GM23338 (cell line): ENCODE measurements at places on chromosomes 1 and 21.

DNA sequence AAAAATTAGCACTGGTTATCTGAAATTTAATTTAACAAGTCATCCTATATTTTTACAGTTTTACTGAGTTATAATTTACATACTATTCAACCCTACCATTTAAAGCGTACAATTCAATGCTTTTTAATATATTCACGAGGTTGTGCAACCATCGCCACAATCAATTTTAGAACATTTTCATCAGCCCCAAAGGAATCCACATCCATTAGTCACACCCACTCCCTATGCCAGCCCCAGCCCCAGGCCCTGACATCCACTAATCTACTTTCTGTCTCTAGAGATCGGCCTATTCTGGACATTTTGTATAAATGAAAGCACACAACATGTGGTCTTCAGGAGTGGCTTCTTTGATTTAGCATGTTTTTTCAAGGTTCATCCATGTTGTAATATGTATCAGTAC is 134.7 kb downstream of the PSMG1 start:
- no peak for DNase-seq

DNA sequence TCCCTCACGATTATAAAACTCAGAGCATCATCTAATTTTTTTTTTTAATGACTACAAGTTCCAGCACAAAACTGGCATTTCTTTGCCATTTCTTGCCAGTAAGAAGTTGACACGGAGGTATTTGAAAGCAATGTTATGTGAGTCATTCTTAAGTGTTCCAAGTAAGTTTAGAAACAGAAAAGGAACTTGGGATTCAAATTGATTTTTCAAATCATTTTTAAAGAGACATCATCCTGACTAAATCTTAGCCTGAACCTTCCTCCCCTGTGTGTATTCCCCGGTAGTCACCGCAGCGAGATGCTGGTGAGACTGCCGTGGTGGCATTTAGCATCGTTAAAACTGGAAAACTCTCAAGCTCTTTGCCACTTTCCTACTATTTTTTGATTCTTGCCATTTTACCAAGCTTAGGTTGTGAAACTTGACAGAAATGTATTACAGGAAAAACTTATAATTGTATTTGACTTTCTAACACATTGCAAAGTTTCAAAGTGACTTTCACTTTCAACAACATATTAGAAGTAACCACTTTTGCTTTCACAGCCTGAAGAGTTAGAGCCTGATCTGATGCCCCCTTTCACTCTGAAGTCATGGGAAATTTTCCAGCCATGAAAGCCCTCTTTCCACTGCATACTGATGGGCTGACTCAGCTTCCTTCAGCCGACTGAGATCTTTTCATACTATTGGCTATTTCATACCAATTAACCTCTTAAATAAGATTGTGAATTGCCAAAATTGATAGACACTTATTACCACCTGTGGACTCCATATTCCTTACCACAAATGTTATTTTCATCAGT is 61.4 kb downstream of the OLFML2B start:
- no peak for DNase-seq

- DNase-seq, result peak; percentile 43
Measured at GRCh38 chr1:23581219-23581618, 21.9 kb upstream of the ID3 start.

DNA sequence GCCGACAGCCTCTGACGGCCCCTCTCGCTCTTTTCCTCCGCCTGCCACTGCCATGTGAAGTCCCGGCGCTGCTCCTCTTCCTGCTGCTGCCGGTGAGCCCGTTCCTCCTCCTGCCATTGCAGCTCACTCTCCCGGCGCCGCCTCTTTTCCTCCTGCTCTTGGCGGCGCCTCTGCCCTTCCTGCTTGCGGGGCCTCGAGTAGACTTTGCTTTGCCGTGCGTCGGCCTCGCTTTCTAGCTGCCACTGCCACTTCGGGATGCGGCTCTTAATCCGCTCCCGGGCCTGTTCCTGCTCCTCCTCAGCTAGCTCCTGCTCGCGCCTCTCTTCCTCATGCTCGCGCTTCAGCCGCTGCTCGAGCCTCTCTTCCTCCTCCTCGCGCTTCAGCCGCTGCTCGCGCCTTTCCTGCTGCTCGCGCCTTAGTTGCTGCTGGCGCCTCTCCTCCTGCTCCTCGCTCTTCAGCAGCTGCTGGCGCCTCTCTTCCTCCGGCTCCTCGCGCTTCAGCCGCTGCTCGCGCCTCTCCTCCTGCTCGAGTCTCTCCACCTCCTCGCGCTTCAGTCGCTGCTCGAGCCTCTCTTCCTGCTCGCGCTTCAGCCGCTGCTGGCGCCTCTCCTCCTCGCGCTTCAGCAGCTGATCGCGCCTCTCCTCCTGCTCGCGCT is 4.3 kb downstream of the TCHH start:
- DNase-seq, result peak; percentile 69

GRCh38 chr1:171038284-171038683 is 52.4 kb upstream of the FMO3 start:
- DNase-seq, result no peak

- no peak for DNase-seq
Measured at GRCh38 chr21:27079636-27080240, 112.8 kb upstream of the ADAMTS5 start.

DNA sequence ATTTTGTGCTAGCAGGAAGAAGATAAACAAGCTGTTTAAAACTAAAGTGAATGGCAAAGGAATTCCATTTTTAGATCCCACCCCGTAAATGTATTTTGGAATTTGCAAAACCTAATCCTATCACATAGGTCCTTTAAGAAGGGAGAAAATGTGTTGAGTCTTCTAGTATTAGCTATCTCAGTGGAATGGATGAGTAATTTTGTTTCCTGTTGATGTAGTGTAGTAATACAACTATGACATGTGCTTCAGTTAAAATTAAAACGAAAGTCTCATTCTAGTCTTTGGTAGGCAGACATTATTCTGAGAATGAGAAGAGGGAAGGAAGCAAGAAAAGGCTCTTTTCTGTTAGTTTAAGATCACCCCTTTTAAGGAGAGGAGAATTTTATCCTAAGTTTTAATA is 265.9 kb upstream of the C1orf105 start:
- no peak for DNase-seq

DNA sequence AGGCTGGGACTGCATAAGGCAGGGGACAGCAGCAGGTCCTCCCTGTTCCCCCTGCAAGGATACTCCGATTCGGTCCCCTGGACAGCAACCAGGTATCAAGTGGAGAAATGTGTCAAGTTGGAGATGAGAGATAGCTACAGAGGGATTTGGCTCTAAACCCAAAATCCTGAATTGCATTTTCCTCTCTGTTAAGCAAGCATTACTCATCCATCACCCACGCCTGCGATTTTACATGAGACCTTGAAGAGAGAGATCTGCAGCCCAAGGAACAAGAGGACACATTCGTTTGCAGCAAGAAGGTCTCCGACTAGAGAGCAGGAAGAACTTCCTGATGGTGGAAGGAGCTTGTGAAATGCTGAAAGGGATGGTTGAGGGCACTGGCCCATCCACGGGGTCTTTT is 21.9 kb downstream of the SYT2 start:
- DNase-seq, result no peak

- peak; percentile 83 for DNase-seq
Measured at GRCh38 chr1:31422505-31423319, 9.7 kb downstream of the SERINC2 start.

DNA sequence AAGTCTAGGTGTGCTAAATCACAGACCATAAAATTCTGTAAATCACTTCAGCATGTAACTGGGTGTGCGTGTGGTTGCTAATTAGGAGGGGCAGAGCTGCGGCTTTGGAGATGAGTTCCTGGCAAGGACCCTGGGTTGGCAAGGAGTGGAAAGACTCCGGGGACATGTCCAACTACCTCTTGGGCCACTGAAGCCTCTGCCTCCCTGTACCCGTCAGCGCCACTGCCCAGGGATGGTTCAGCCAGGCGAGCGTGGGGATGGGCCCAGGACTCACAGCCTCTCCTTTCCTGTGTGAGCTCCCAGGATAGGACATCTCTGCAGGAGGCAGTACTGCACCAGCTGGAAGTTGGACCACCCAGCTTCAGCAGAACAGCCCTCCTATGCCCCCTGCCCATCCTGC is 386.4 kb upstream of the VAMP3 start:
- DNase-seq, result no peak

DNA sequence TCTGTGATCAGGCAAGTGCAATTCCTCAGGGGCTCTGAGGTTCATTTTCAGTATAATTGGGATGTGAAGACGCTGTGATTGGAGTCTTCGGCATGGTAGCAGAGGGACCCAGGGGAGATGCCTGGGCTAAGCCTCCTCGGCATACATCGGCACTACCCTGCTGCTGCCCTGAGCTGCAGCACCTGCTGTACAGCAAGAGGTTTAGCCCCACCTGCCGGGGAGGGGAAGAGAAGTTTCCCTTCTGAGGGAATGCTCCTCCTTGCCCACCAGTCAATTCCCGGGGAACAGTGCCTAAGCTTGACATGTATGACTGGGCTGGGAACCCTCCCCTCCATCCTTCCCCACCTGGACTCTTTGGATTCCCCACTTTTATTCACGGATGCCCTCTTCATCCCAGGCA is 24.9 kb downstream of the CNIH3 start:
- peak; percentile 58 for DNase-seq

DNA sequence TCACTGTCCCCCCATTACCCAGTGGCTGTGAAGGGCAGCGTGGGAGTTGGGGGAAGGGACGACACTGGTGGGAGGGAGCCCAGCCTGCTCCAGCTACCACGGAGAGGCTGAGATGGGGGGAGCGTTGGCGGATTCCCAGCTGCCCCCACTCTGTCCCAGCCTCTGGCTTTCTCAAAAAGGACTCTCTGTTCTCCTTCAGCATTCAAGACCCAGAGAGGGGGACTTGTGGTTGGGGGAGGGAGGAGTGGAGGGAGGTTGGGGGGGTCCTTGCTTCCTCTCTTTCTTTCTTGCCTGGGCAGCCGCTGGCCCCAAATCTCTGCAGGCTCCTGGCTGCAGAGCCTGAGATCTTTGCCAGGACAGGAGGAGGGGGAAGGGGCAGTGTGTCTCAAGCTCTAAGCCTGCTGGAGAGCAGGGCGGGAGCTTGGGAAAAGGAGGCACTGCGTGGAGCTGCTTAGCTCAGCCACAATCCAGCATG is 2.2 kb downstream of the ATP1A2 start:
- DNase-seq, result no peak

DNA sequence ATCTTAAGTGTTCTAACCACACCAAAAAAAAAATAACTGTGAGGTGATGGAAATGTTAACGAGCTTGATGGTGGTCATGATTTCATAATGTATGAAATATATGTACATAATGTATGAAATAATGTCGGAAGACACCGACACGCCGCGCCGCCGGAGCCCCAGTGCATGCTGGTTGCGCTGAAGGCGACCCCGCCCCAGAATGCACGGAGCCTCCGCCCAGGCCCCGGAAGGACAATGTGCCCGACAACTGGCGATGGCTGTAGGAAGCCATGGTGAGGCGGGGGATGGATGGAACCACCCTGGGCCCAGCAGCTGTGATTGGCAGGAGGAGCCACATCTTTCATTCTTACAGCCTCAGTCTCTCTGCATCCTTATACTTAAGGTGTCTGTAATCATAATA is 7.4 kb downstream of the OR2T10 start:
- no peak for DNase-seq

DNA sequence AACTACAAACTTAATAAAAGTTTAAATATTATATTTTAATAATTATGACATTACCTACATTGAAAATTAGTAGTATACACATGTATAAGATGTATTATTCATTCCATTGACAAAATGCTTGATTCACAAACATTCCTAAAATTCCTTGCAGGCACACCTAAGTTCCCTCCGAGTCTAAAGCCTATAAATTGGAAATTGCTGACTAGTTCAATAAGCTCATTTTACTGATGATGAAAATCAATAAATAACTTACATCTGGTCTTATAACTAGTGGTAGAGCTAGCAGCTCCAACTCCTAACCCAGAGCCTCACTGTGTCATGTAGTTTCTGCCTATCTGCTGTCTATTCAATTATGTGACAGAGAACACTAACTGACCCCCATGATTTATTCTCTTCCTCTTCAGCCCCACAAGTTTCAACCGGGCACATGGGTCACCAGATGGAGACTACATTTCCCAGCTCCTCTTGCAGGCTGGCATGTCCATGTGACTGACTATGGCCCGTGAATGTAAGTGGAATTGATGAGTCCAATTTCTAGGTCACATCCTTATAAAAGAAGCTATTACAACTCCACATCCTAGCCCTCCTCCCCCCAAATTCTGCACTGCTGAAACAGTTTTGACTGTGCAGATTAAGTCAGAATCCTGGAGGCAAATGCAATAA is 29.6 kb upstream of the LRRC8D start:
- DNase-seq, result no peak

DNA sequence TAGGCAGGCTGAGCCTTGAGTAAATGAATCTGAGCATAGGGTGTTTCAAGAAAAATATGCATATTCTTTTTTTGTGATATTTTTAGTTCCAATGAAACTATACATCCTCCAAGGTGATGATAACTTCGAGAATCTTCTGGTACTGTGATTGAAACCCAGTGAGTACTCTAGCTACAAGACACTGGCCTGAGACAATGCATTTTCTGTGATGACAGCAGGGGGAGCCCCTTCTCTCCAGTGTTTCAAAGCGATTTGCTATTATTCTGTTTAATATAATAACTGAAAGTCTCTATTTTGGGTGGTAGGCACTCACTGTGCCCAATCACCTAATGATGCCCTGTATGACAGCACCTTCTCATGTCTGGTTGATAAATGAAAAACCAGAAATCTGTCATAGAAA is 12.1 kb downstream of the IRF2BP2 start:
- DNase-seq, result peak; percentile 63

GRCh38 chr1:91766883-91767282 is 119.1 kb downstream of the TGFBR3 start:
- no peak for DNase-seq

GRCh38 chr1:204350312-204350711 is 9.4 kb downstream of the PLEKHA6 start:
- DNase-seq, result no peak

DNA sequence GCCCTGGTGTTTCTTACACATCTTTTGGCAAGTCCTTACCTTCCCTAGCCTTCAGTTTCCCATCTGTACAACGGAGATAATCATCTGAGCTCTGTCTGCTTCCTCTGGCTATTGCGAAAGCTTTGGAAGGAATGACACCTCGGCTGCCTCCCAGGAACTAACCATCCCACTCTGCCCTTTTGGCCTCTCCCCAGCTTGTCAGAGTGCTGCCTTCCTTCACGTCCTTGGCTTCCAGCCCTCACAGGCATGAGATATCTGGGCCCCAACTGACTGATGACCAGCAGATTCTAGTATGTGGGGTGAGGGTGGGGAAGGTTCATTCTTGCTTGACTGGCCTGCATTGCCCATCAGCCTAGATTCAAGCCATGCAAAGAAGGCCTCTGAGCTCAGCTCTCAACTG is 253.1 kb upstream of the FGGY start:
- DNase-seq, result no peak

DNA sequence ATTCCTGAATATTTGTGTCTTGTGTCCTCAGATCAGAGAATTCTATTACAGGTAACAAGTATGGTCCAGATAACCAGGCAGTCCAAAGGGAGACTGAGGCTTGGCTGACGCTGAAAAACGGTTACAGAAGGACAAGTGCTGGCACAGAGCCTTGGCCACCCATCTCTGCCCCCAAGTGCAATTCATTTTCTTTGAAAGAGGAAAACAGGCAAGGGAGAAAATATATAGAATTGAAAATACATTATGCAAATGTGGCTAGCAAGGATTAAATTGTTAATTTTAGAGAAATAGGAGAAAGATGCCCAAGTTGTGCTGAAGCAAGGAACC is 1.2 kb downstream of the SORT1 start:
- DNase-seq, result no peak
